ENCODE measurements at places on chromosomes 7 and 10.

GRCh38 chr7:130174237-130174959 is 30.8 kb downstream of the TMEM209 start:
- DNase-seq = no peak

DNA sequence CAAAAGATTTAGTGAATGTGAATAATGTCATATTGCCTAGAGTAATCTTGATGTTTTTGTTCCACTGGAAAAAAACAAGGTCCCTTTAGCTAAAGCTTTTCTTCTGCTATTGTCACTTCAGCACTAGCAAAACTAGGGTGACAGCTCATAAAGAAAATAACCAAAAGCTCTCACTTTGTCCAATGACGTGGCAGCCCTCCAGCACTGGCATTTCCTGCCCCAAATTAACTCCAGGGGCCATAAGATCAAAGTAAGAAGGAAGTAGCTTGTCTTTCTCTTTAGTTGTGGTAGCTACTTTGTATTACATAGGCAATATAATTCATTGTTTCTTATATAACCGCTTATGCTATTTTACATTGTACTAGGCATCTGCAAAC is 47.3 kb downstream of the LRRN3 start:
- peak; percentile 76 for DNase-seq

GRCh38 chr7:157046681-157047080 is 36.2 kb upstream of the MNX1 start:
- DNase-seq = no peak

DNA sequence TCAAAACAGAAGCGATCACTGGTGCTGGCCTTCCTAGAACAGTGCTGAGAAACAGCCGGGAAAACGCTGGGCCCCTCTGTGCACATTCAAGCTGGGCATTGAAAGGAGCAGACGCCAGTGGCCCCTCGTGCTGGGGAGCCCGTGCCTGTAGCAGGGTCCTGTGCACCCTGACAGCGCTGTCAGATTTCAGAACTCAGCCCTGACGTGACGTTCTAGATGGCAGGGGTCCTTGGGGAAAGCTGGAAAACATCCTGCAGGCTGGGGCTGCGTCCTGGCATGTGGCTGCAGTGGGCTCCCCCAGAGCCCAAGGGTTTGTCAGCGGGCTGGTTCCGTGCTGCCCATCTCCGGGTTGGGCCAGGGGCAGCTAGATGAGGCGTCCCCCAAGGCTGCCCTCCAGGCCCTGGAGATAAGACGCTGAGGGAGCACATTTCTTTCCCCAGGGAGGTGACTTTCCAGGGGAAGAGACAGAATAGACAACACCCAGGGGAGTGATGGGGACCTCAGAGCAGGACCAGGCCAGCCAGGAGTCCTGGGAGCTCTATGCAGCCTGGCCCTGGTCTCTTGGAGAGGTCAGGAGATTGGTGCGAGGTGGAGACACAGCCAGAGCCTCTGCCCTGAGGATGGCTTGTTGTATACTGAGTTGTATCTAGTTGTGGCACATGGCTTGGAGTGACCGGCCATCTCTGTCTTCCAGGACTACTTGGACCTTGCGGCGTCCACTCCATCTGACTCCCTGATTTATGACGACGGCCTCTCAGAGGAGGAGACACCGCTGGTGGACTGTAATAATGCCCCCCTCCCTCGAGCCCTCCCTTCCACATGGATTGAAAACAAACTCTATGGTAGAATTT is 12.1 kb upstream of the CSGALNACT2 start:
- no peak for DNase-seq

GRCh38 chr7:46156086-46156485 is 235.0 kb upstream of the IGFBP3 start:
- DNase-seq = no peak
